ENCODE measurements at places on chromosomes 6 and 20. TPM values are rescaled to one million over a fixed set of nuclear protein-coding genes. Genes with fewer than 3 reads are reported as not detected.

The SNX21 gene
- 2.5 TPM for total RNA-seq

DNA sequence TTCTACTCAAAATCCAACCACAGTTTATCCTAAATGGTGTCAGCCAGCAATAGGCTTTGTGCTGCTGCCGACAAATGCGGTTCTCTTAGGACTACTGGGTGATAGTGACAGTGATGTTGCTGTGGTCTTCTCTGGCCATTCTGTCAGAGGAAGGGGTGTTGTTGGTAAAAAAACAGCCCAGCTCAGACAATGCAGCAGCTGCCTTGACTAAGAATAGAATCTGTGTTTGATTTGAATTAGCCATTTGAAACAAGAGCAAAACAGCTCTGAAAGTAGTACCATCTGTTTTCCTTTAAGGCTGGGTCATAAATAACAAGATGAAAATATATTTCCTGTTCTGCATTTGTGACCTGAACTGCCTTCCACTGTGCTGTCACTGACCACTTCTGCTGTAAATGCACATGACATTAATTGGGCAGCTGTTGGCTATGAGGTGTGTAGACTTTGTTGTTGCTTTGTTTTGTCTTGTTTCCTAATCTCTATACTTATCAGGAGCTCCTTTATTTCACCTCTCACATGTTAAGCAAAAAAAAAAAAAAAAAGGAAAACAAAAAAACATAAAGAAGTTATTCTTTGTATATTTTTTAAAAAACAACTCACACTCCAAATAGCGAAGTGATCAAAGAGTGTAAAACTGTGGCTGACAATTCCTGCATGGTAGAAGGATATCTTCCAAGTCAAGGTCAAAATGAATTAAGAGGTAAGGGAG is 497.8 kb upstream of the ARID1B start:
- DNase-seq, result no peak

GRCh38 chr6:7440476-7440875 is 50.9 kb downstream of the RIOK1 start:
- no peak for DNase-seq

DNA sequence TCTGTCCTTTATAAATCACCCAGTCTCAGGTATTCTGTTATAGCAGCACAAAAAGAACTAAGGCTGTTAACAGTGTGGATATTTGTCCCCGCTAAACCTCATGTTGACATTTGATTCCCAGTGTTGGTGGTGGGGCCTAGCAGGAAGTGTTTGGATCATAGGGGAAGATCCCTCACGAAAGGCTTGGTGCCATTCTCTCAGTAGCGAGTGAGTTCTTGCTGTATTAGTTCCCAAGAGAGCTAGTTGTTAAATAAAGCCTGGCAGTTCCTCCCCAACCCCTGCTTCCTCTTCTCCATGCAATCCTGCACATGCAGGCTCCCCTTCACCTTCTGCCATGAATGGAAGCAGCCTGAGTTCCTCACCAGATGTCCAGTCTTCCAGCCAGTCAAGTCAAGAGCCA is 29.8 kb upstream of the ERVFRD-1 start:
- no peak for DNase-seq

GRCh38 chr20:60060006-60060557 is 101.9 kb downstream of the CDH26 start:
- no peak for DNase-seq
